Stimulated activated CD4-positive, alpha-beta T cell treated with anti-CD3 and anti-CD28 coated beads, Interleukin-2, amount 100 ng/mL, for 48 hours (primary cell): ENCODE measurements at places on chromosomes 13 and 19.

- DNase-seq = no peak
These were observed 85.2 kb upstream of the USP29 start for GRCh38 chr19:57034544-57034943.

DNA sequence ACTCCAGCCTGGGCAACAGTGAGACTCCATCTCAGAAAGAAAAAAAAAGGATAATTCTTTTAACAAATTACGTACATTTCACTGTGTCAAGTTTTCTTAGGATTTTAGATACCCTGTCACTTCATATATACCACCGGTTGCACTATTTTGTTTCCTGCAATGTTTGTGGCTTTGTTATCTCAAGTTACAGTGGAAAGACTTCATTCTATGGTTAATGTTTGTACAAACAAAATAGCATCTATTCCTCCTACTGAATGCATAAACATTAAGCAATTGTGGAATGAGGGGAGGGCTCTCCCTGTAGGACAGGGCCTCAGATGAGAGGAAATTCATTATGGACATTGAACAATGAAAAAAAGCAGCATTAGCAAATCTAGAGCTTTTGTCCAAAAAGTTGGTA lies 120.1 kb downstream of the DNAJC3 start:
- no peak for DNase-seq

- no peak for DNase-seq
These were observed 82.4 kb upstream of the IRS2 start for GRCh38 chr13:109868578-109869311.

- DNase-seq = no peak
These were observed 12.3 kb downstream of the HTR2A start for GRCh38 chr13:46884531-46884930.
